ENCODE measurements at places on chromosomes 5 and 9. TPM values are rescaled to one million over a fixed set of nuclear protein-coding genes. Genes with fewer than 3 reads are reported as not detected.

Gene ECM2
- total RNA-seq = 3.8 TPM

DNA sequence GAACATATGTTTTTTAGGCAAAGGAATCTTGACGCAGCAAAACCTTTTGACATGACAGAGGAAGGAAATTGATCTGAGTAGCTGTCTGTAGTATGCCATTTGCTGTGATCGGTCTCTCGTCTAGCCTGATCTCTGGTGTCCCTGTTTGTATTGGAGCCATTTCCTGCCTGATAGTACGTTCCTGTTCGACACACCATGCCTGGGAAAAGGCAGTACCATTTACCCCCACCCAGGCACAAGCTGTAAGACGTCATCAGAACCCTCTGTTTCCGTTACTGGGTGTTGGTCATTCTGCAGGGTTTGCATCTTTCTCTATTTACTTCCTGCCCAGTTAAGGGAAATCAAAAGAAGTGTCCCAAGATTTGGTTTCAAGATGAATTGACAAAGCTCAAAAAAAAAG, 129.7 kb downstream of the CEMIP2 start:
- DNase-seq = no peak

- peak; percentile 79 for DNase-seq
Observed at GRCh38 chr9:136695435-136695895, 8.2 kb upstream of the AGPAT2 start.

- DNase-seq = no peak
Observed at GRCh38 chr5:31763424-31763823, 124.5 kb downstream of the PDZD2 start.

- no peak for DNase-seq
Observed at GRCh38 chr5:94498199-94498598, 120.2 kb downstream of the KIAA0825 start.

DNA sequence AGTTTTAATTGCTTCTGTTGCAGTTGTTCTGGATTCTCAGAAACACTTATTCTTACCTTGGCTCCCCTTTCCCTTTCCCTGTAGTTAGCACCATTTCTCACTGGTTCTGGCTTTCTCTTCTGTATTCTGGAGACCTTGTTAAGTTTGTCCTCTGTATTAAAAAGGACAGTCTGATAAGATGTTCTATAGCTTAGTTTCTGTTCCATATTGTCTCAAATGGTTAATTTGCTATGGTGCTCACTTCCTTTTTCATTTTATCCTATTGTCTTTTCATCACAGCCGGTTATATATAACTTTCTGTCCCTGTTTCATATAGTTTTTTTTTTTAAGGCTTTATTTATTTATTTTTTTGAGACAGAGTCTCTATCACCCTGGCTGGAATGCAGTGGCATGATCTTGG, 41.4 kb upstream of the KIAA1958 start:
- DNase-seq = no peak
